Activated naive CD4-positive, alpha-beta T cell (primary cell): ENCODE measurements at places on chromosomes 12 and 14.
A peak's percentile ranks its signal among the peaks of the same experiment; 100 is the strongest.

DNA sequence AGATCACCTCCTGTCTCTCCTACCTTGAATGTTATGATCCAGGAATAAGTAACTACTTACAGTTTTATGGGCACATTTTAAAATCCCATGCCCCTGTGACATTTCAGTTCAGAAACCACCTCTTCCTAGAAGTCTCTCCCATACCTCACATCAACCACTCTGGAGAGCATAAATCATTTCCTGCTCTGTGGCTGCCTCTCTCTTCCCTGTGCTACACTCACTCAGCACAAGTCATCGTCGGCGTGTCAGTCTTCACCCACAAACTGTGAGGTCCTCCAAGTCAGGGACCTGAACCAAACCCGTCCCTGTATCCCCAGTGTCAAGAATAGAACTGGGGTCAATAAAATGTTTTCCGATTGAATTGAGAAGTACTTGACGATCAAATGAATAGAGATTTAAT lies 863.3 kb downstream of the BCL11B start:
- DNase-seq = no peak

DNA sequence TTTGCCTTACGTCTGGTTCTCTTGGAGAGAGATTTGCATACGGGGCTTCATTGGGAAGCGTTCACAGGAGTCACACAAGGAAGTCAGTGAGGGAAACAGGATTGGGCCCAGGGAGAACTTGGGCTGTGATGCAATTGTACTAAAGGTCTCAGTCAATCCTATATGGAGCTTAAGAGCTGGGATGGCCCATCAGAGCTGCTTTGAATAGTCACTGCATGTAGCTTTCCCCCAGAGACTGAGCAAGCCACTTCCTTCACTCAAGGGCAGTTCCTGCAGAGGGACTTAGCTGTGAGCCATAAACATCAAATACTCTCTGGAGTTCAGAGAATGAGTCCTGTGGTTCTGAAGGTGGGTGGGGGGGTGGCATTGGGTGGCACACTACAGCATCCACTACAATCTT lies 605.4 kb downstream of the MED13L start:
- DNase-seq = no peak

GRCh38 chr12:56629459-56630179 lies 507 bp downstream of the BAZ2A start:
- DNase-seq = peak; percentile 32

- no peak for DNase-seq
Observed at GRCh38 chr12:124525455-124525854, 42.0 kb downstream of the NCOR2 start.

- no peak for DNase-seq
Observed at GRCh38 chr12:23795494-23795893, 154.0 kb downstream of the SOX5 start.

DNA sequence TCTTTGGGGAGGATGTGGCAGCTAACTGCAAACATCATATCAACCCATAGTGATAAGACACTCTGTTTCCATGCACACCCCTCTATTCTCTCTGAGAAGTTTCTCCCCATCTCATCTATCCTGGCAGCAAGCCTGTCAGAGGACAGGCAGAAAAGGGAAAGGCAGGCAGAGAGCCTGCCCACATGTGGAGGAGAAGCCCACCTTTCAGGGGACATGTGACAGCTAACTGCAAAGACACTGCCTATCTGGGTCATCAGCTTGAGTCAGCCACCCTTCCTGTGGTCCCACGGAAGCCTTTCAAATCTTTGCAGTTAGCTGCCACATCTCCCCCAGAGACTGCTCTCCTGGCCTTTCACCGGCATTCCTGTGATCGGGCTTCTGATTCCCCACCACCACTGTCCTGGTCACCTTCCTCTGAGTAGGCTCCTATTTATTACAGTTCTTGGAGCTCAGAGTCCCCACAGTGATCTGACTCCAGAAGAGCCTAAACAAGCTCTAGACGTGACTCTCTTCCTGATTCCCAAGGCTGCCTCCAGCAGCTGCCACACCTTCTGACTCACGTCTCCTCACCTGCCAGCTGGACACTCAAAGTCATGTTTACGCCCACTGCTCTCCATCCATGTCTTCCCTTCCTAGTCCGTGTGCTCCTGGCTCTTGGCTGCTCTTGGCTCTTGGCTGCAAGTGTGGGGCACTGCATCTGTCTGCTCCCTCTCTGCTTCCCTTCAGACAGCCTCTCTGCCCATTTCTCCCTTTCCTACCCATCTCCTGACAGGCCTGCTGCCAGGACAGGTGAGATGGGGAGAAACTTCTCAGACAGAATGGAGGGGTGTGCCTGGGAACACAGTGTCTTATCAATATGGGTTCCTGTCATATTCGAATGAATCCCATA lies 7.5 kb upstream of the KRT1 start:
- no peak for DNase-seq

DNA sequence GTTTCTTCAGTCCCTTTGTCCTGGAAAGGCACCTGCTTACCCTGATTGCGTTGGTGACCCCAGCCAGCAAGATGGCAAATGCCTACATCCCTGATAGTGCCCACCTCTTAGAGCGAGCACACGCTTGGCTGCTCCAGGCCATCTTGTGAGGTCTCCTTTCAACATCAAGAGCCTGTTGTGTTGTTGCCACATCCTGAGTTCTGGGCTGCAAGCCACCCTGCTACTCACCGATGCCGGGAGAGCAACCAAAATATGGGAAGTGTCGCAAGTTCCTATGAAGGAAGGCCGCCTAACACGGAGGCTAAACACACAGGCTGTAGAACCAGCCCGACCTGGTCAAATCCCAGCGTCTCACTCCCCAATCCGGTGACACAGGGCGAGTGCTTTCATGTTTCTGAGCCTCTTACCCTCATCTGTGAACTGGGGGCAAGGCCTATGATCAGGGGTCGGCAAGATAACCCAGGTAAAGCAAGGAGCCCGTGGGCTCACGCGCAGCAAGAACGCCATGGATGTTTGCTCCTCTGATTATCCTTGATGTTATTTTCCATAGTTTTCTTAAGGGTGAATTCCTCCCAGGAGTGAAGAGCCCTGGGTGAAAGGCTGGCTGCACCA lies 98.4 kb downstream of the LGMN start:
- no peak for DNase-seq

DNA sequence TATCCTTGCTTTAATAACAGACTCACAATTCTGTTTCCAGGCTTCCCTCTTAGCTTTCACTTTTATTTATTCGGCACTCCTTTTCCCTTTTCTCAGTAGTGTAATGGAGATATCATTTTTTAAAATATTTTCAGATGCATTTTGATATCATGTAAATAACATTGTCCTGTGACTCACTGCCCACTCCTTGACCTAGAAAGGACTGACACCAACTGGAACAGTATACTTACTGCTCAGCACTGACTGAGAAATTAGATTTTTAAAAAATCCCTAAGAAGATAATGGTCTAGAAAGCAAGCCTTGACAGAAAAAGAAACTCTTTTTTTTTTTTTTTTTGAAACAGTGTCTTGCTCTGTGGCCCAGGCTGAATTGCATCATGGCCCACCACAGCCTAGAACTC lies 118.0 kb upstream of the FSCB start:
- no peak for DNase-seq

GRCh38 chr14:31660191-31660590 lies 99.0 kb downstream of the NUBPL start:
- no peak for DNase-seq

DNA sequence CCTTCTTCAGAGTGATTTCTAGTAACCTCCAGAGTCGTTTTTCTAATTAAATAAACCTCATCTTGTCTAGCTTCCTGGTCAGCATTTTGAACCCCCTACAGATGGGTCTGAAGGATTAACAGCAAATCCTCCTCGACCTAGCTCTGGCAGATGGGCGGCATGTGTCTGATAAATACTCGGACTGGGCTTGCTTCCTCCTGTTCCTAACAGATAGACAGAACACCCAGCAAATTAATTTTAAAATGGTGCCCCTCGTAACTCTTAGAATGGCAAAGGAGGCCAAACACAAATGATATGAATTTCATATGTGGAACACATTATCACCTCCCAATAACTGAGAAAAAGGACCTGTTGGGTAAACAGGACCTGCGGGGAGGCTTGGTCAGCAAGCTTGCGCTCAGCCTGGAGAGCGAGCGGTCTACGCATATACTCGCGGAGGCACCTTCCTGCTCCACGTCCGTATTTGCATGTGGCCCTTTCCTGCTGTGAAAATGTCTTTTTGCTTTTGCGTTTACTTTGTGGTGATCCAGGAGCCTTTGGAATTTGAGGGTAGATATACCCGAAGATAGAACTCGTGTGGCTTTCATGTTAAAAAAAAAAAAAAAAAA lies 79.6 kb downstream of the OTX2 start:
- no peak for DNase-seq
